HAP-1 (cell line): ENCODE measurements at places on chromosomes 5 and 9.

- peak; percentile 41 for DNase-seq
Observed at GRCh38 chr9:136567651-136568287, 21.9 kb upstream of the NOTCH1 start.

DNA sequence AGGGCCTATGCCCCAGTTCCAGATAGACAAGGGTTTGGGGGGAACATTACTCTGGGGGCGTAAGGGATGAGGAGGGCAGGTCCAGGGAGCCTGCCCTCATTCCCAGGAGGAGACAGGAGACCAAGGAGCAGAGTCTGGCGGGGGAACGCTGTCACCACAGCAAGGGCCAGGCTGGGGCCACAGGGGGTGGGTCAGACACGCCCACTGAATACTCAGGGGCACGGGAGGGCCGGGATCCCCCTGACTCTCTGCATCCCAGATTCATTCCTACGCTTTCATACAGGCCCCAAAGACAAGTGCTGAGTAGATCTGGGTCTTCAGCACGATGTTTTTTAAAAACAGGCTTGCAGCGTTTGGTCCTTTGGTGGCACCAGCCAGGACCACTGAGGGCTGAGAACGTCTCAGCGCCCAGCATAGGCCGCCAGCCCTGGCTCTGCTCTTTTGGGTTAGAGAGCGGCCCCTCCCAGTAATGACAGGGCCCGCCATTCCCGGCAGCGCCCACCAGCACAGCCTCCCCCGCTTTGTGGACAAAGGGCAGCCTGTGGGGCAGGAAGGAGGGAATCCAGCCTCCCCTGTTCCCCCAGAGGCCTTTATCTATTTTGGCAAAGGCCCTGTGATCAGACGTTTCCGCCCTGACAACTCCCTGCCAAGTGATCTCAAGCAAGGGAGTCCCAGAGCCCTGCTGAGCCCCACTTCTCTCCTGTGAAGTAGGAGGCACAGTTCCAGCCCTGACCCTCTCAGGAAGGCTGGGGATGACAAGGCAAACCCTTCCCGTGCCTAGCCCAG, 24.9 kb downstream of the NEK6 start:
- no peak for DNase-seq

DNA sequence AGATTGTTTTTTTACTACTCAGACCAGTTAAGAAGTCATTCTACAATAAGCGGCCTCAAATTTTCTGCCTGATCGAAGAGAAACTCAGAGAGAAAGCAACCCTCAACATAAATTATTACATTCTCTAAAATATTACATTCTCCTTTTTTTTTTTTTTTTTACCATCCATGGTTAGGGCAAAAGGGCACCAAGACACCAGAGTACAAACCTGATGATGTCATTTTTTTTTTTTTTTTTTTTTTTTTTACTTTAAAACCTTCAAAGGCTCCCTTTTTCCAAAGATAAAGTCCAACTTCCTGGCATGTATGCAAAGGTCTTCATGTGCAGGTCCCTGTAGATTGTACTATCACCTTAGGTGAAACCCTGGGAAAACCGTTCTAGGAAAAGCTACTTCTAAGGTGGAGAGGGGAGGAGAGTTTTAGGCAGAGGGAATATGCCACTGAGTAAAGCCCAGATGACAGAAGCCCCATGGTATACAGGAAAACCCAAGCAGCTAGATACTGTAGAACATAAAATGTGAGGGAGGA, 104.4 kb downstream of the SSBP2 start:
- no peak for DNase-seq

GRCh38 chr9:2247340-2247739, 232.2 kb downstream of the SMARCA2 start:
- DNase-seq = no peak

DNA sequence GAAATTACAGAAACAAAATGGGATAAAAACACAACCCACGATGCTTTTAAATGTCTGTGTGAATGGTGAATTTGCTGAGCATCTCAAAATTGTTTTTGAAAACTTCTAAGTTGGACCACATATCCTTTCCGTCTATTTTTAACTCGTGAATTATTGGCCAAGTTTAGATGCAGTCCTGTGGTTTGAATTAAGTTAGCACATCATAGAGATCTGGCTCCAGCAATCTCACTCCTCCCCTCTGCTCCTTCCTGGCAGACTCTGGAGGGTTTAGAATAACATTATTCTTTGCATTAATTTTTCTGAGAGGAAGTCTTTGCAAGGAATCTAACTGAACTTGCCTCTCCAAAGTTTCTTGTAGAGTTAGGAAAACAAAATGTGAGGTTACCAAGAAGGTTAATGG, 14.5 kb upstream of the ANKRD55 start:
- DNase-seq = no peak

DNA sequence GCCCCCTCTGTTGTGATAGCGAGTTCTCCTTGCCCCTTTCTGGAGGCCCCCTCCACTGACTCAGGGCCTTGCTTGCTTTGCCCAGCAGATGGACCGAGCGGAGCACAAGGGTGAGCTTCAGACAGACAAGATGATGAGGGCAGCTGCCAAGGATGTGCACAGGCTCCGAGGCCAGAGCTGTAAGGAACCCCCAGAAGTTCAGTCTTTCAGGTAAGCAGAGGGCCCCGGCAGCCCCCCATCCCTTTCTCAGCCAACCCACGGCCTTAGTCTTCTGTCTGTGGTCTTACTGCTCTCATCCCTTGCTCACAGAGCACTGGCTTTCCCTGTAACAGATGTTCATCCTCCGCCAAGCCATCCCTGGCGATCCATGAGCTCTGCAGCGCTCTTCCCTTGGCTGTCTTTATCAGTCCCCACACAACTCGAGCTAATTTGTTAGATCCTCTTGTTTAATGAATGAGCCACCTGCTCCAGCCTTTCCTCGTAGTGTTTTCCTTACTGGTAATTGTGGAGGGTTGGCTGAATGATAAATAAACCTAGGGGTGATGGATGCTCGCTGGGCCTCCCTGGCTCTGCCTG, 18.4 kb upstream of the RARS1 start:
- DNase-seq = no peak

DNA sequence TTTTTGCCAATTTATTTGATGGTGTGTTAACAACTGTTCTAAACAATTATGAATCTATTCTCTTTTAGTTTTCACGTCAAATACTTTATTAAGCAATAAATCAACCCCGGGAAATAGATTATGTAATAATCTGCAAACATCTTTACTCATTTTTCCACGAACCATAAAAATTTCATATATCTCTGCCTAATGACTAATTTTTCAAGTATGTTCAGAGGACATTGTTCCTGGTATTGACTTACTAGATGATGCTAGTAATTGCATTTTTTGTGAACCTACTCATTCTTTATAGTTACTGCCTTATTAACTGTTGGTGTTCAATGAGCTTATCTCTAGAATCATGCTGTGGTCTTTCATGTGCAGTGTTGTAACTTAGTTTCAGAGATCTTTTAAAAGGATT, 41.0 kb upstream of the FBN2 start:
- DNase-seq = no peak
